Activated T-helper 17 cell treated with anti-CD3 and anti-CD28 coated beads, Interleukin-2, amount 50 U/mL, for 72 hours (primary cell): ENCODE measurements at places on chromosomes 1 and 21. TPM values are rescaled to one million over a fixed set of nuclear protein-coding genes. Genes with fewer than 3 reads are reported as not detected.

FAM72A gene
- 16.6 TPM for total RNA-seq

PTGER3 gene
- not detected for total RNA-seq

- H3K36me3 ChIP-seq = no peaks in the 10 kb centered on the region
- H3K27ac ChIP-seq = no peak overlapping the region
- H3K4me1 ChIP-seq = no peaks in the 10 kb centered on the region
Observed at GRCh38 chr1:14065486-14065885, 365.5 kb downstream of the PRDM2 start.

- H3K27me3 ChIP-seq = no peaks in the 10 kb centered on the region
- H3K36me3 ChIP-seq = peaks cover 94% of the 10 kb centered on the region
- H3K4me1 ChIP-seq = no peaks in the 10 kb centered on the region
- no peak for ATAC-seq
- no peak overlapping the region for H3K4me3 ChIP-seq
Observed at GRCh38 chr1:89051955-89052312, 13.1 kb downstream of the GBP1 start.

DNA sequence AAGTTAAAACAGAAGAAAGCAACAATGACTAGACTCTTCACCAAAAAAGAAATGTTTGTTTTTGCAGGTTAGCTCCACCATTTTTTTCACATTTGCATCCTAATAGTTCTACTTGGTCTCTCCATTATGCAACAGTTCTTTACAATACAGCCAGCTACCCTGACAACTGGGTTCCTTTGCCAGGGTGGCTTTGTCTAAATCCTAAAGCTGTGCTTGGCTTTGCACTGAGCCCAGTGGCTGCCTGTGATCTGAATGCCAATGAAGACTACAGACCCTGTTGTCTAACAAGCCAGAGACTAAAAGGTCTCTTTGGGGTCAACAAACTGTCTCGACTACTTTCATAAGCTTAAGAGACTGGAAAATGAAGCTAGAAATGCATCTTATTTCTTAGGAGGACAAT lies 112.0 kb downstream of the AKT3 start:
- H3K4me3 ChIP-seq = no peak overlapping the region
- ATAC-seq = no peak
- H3K27me3 ChIP-seq = no peaks in the 10 kb centered on the region

GRCh38 chr21:38787461-38788274 lies 18.1 kb upstream of the ETS2 start:
- H3K4me1 ChIP-seq = peaks cover 5% of the 10 kb centered on the region
- peak; percentile 89 for ATAC-seq
- H3K27ac ChIP-seq = no peak overlapping the region
- no peaks in the 10 kb centered on the region for H3K27me3 ChIP-seq
- H3K36me3 ChIP-seq = no peaks in the 10 kb centered on the region
- no peak overlapping the region for H3K4me3 ChIP-seq

GRCh38 chr1:225617956-225618355 lies 35.0 kb downstream of the ENAH start:
- H3K27me3 ChIP-seq = no peaks in the 10 kb centered on the region
- H3K27ac ChIP-seq = no peak overlapping the region
- no peaks in the 10 kb centered on the region for H3K4me1 ChIP-seq
- no peak overlapping the region for H3K4me3 ChIP-seq
- H3K36me3 ChIP-seq = no peaks in the 10 kb centered on the region

- peaks cover 22% of the 10 kb centered on the region for H3K4me1 ChIP-seq
- ATAC-seq = no peak
- peaks cover 27% of the 10 kb centered on the region for H3K27me3 ChIP-seq
- peak overlapping the region; percentile 80 for H3K27ac ChIP-seq
Observed at GRCh38 chr1:39632323-39632681, 7.1 kb downstream of the HEYL start.

DNA sequence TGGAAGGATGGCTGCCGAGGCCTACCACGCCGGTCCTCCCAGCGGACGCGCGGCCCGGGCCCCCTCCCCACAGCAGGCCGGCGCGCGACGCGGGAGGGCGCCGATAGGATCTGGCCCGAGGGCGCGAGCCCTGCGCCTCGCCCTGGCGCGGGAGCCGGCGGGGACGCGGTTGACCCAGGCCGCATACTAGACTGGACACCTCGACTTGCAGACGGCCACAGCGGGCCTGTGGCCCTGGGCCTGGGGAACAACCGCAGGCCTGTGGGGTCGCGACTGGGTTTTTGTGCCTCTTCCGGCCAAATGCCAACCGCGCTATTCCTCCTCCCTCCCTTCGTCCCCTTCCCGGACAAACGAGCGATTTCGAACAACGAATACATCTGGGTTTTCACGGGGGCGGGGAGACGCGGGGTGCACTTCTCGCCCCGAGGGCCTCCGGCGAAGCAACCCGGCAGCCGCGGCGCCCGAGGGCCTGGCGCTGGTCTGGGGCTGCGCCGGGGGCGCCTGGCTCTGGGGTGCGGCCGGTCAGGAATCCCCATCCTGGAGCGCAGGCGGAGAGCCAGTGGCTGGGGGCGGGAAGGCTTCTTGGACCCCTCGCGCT lies 2.4 kb downstream of the NHLH2 start:
- no peak for ATAC-seq
- no peak overlapping the region for H3K27ac ChIP-seq
- H3K27me3 ChIP-seq = peaks cover 57% of the 10 kb centered on the region
- H3K36me3 ChIP-seq = no peaks in the 10 kb centered on the region
- no peaks in the 10 kb centered on the region for H3K4me1 ChIP-seq

DNA sequence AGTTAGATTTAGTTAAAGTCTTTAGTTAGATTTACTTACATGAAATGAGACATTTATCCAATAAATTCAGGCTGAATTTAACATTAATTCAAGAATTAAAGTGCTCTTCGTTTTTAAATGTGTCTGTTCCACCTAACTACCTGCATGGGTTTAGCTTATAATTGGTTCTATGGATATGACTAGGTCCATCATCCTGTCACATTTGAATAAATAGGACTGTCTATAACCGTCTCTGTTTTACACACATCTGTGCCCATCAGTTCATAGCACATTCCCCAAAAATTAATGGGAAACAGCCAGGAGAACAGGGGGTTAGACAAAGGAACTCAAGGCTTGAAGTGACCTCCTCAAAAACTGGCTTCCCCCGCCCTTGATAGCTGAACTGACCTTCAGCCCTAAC lies 219.6 kb downstream of the MRPL39 start:
- H3K4me1 ChIP-seq = peaks cover 6% of the 10 kb centered on the region
- no peak overlapping the region for H3K27ac ChIP-seq
- H3K36me3 ChIP-seq = no peaks in the 10 kb centered on the region
- H3K27me3 ChIP-seq = no peaks in the 10 kb centered on the region
- H3K4me3 ChIP-seq = no peak overlapping the region
